ENCODE measurements at places on chromosomes 5 and 9.

GRCh38 chr9:107404161-107404560 lies 85.4 kb downstream of the KLF4 start:
- no peak for DNase-seq

DNA sequence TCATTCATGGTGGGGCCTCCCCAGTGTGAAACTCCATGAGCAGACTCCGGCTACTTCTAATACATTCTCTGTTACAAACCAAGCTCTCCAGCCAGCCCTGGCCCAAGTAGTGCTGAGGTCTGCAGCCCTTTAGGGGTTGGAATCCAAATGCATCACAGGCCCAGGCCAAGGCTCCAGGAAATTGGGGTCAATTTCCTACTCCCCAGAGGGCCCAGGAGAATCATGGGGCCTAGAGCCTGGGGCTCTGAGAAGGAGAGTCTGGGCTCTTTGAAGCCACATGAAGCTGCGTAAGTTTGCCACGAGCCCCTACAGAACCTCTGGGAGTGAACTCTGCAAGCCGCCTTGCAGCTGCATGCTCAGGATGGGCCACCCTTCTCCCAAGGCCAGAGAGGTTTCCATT lies 206.4 kb downstream of the PAPPA start:
- DNase-seq: no peak

DNA sequence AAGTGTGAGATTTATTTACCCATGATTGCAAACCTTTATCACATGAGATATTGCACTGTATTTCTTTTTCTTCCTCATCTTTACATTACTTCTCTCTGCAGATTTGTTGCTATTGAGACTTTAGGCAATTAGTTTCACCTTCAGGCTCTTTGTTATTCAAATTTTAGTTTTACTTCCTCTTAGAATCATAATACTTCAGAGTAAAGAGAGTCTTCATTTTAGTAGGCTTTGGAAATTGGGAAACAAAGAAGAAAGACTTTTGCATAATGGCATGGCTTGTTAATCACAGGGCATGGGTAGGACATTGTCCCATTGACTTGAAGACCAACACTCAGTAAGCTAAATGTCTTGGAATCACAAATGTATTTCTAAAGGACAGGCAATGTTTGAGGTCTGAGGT lies 1.2 kb upstream of the PCDHGA5 start:
- no peak for DNase-seq

DNA sequence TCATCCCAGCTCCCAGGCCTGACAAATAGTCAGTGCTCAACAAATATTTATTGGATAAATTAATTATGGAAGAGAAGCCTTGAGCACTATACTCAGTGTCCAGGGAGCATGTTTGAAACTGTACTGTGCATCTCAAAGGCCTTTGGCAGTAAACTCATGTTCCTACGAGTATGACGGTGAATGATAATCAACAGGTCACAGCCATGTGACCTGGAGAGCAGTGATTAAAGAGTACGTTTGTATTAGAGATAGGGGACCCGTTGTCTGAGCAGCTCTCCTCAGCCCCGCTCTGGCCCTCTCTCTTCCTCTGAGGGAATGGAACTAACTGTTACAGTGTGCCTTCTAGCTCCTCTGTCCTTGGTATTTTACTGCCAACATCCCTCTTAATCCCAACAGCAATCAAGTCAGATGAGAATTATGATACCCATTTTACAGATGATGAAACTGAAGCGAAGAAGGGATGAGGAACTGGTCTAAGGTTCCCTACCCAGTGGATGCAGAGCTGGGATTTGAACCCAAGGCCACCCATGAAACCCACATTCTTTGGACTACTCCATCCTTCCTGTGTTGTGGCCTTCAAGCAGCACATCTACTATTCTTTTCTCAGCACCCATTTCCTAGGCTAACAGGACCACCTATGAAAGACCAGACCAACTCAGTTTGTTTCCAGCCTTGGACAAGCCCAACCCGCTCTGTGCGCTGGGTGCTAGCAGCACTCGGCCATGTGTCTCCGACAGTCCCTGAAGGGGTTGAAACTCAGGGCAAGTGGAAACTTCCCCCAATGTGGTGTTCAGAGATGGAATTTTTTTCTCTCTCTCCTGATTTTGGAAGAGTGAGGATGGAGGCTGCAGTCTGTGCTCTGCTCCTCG lies 34.9 kb downstream of the SPRY4 start:
- DNase-seq: no peak

DNA sequence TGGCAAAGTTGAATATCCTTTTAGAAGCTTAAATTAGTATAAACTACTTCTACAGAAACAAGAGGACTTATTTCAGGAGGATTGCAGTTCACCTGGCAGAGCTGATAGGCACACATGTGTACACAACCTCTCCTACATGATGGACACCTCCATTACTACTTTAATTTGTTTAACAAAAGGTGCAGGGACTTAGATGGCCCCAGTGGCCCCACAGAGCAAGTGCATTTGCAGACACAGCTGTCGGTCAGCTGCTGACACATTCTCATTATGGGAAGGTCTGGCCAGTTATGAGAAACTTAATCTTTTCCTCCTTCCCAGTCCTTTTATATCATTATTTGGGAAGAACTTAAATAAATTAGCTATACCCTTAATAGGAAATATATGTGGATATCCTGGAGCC lies 28.3 kb downstream of the TDRD7 start:
- DNase-seq: no peak

Data from GM19239 (cell line).